ENCODE measurements at places on chromosomes 5 and 9.

- no peak for DNase-seq
Observed at GRCh38 chr5:180301253-180301652, 9.4 kb upstream of the MAPK9 start.

DNA sequence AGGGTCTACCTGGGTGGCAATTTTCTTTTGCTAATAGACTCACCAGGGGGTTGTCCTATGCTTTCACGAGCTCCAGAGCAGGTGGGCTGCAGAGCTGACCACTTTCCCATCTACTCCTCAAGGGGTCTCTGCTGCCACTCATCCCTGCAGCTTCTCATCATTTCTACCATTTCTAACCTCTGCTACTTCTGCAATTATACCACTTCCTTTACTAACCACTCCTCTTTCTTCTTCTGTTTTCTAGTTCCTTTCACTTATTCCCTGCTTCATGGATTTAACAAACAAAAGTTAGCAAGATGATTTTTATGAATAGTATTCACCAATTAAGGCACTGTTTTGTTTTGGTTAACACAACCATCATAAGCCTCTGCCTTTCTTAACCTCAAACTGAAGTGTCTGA, 34.5 kb upstream of the NIPBL start:
- DNase-seq, result no peak

GRCh38 chr9:107363516-107364152, 80.6 kb downstream of the RAD23B start:
- no peak for DNase-seq

DNA sequence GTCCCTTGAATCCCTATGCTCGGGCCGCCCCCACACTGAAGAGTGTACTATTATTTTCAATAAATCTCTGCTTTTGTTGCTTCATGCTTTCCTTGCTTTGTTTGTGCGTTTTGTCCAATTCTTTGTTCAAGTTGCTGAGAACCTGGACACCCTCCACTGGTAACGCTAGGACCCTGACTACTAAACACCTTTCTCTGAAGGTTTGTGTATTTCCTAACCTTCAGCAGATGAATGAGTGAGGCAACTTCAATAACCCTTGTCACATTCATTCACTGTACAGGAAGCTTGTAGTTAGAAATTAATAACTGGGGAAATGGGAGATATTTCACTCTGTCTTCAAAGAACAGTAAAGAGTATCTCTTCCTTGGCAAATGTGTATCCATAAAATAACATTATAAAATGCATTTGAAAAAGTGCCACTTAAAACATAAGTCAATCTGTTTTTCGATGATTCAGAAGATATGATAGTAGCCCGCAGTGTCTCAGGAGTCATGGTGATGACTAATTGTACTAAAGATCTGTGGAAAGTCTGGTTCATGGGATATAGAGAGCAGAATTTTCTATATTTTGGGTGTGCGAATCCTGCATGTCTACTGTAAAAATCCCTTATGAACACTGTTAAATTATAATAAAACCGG, 43.2 kb upstream of the ANKH start:
- DNase-seq, result no peak

DNA sequence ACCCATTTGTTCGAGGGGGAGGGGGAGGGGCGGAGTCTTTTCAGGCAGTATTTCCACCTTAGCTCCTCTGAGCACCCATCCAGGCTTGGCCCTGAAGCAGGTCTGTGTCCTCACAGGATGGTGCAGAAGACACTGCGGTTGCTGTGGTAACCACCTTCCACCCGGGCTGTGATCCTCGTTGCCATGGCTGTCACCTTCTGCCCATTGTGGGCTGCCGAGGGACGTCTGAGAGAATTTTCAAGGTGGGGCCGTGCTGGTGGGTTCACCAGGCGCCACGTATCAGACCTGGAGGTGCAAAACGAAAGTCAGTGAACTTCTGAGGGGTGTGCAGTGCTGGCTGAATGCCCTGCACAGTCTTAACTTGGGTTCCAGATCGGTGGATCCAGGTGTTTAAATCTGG, 26.7 kb downstream of the POLR1E start:
- DNase-seq, result no peak

- no peak for DNase-seq
Observed at GRCh38 chr9:114824110-114824509, 18.3 kb upstream of the TNFSF15 start.

DNA sequence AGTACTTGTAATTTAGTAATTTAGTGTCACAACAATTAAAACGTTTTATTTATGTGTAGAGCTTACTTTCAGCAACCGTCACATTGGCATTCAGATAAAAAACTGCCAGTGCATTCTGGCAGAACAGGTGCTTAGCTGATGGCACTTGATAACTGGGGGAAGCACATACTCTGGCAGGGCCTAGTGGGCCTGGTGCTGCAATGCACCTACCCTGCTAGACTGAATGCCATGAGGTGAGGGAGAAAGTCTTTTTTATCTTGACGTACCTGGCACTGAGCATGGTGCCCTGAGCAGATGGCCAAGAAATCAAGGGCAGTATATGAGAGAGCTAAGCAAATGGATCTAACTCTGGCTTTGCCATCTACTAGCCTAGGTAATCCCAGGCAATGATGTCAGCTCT, 280.6 kb upstream of the EFNA5 start:
- DNase-seq, result no peak

GRCh38 chr9:37856551-37856950, 47.4 kb downstream of the SLC25A51 start:
- DNase-seq, result no peak

- DNase-seq, result no peak
Observed at GRCh38 chr5:100840370-100840769, 62.7 kb downstream of the ST8SIA4 start.

DNA sequence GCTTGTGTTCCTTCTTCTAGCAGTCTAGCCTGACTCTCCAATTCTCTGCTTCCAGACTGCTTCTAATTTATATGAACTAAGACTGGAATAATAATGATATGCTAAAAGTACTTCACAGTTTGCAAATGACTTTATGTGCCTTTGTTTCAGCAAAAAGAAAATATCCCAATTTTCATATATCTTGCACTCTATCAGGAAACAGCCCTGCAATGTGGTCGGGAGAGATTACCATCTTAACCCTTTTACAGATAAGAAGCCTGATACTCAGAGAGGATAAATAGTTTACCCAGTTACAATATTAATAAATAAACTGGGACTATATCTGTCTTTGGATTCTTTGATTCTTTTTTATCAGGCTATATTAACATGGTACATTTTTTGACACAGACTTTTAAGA, 126.0 kb downstream of the CDC42SE2 start:
- no peak for DNase-seq

GRCh38 chr9:116313638-116314037, 160.0 kb downstream of the PAPPA start:
- no peak for DNase-seq

DNA sequence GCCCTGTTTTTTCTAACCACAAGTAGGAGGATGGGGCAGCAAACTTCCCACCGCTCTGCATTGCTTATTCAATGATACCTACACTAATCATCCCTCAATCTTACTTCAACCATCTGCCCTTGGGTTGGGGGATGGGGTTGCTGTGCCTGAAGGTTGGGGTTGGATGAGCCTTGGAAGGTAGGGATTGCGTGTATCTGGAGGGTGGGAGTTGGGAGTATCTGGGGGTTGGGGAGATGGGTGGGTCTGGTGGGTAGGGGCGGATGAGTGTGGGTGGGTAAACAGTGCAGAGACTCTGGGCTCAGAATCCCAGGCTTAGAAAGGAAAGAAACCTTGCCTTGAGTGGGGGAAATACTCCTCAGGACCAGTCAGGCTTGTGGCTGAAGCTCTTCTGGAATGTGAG, 467.4 kb downstream of the DIRAS2 start:
- DNase-seq, result no peak

DNA sequence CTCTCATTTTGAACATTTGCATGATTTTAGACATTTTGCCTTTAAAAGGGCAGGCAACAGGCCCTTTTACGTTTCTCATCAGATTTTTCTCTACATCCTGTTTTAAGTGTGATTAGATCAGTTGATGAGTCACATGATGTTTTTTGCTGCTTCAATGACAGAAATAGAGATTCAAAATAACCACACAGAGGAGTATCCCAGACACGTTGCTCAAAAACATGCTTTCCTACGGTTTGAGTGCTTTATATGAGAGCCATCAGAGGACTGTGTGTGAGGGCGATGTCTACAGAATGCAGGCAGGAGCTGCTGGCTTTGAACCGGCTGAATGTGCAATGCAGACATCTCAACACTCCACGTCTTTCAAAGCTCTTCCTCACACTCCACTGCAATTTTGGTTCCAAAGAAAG, 42.1 kb downstream of the OTULIN start:
- DNase-seq, result no peak

DNA sequence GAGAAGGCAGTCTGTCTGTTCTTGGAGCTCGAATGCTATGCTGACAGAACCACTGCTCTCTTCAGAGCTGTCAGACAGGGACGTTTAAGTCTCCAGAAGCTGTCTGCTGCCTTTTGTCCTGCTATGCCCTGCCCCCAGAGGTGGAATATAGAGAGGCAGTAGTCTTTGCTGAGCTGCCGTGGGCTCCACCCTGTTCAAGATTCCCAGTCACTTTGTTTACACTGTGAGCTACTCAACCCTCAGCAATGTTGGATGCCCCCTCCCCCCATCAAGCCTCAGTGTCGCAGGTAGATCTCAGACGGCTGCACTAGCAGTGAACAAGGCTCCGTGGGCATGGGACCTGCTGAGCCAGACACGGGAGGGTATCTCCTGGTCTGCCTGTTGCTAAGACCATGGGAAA, 344.2 kb downstream of the TMEM161B start:
- no peak for DNase-seq

GRCh38 chr5:905139-905642, 12.5 kb downstream of the TRIP13 start:
- DNase-seq, result no peak

- no peak for DNase-seq
Observed at GRCh38 chr5:89087551-89088318, 204.8 kb upstream of the MEF2C start.

GRCh38 chr5:96279801-96280542, 153.1 kb downstream of the PCSK1 start:
- DNase-seq, result no peak

DNA sequence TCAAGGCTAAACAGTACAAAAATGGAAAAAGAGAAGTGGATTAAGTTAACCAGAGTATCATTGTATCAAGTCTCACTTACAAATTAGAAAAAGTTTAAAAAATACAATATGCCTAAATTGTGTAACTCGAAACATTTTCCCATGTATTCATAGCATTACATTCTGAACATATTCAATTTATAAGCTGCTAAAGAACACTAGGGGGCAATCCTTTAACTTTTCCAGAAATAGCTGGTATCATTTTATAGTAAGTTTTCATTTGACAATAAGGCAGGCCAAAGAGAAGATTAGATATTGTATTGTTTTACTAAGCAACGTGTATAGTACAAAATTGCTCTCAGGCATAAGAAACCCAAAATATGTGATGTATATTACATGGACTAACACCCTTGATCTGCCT, 234.6 kb downstream of the ADGRV1 start:
- no peak for DNase-seq

- no peak for DNase-seq
Observed at GRCh38 chr9:36924071-36924470, 110.0 kb downstream of the PAX5 start.

DNA sequence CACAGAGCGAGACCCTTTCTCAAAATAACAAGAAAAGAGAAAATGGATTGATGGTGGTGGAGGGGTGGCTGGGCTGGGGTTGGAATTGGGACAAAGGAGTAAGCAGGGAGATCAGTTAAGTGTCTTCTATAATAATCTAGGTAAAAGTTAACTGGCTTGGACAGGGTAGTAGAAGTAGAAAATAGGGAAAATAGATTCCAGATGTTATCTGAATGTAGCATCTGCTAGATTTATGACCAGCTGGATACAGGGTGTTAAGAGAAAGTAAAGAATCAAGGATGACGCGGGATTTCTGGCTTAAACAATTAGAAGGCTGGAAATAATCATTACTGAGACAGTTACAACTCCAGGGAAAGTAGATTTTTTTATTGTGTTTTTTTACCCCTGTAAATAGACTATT, 13.0 kb downstream of the PPP6C start:
- DNase-seq, result no peak

- DNase-seq, result no peak
Observed at GRCh38 chr5:14066326-14066725, 76.8 kb upstream of the TRIO start.

DNA sequence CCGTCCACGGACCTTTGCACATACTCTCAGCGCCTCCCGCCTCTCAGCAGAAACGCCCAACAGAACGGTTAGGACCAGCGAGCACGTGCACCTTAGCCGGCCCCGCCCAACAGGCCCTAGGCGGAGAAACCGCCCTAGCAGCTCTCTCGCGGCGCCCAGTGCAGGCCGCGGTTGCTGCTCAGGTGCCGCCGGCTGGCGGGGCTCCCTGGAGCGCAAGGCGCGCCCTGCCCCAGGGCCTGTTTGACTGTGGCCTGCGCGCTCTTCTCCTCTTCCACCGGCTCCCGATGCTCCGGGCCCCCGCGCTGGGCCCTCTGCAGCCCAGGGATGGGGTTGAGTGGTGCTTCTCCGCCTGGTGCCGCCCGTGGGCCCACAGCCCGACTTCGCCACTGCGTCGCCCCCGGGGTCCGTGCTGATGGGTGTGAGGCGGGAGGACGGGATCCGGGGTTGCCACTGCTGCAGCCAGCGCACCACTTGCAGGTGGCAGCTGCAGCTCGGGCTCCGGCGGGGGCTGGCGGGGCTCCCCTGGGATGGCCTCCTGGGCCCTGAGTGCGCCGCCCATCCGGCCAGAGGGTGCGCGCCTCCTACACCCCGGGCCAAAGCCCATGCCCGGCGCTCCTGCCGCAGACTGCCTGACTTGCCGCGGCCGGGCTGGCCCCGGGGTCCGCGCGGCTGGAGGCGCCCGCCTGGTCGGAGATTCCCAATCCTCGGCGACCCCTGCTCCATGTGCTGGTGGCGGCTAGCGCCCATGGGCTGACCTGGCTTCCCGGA, 1889.4 kb upstream of the CDH9 start:
- DNase-seq, result no peak

GRCh38 chr9:38172586-38172985, 103.6 kb upstream of the SHB start:
- no peak for DNase-seq

- DNase-seq, result no peak
Observed at GRCh38 chr5:167945542-167946384, 345.7 kb upstream of the WWC1 start.

DNA sequence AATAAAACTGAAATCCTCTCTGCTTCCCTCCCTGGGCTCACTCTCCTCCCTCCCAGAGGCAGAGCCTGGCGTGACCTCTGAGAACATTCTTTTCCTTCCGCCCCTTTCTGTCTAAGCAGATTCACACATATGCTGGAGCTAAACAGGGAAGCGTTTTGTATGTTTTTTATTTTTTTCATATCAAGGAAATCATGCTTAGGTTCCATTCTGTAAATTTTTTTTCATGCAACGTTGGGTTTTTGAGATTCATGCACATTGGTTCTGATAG, 20.2 kb upstream of the BARHL1 start:
- DNase-seq, result no peak
